Stimulated activated CD8-positive, alpha-beta memory T cell treated with anti-CD3 and anti-CD28 coated beads, Interleukin-7, amount 100 ng/mL, for 4 hours (primary cell): ENCODE measurements at places on chromosomes 13 and 19.

DNA sequence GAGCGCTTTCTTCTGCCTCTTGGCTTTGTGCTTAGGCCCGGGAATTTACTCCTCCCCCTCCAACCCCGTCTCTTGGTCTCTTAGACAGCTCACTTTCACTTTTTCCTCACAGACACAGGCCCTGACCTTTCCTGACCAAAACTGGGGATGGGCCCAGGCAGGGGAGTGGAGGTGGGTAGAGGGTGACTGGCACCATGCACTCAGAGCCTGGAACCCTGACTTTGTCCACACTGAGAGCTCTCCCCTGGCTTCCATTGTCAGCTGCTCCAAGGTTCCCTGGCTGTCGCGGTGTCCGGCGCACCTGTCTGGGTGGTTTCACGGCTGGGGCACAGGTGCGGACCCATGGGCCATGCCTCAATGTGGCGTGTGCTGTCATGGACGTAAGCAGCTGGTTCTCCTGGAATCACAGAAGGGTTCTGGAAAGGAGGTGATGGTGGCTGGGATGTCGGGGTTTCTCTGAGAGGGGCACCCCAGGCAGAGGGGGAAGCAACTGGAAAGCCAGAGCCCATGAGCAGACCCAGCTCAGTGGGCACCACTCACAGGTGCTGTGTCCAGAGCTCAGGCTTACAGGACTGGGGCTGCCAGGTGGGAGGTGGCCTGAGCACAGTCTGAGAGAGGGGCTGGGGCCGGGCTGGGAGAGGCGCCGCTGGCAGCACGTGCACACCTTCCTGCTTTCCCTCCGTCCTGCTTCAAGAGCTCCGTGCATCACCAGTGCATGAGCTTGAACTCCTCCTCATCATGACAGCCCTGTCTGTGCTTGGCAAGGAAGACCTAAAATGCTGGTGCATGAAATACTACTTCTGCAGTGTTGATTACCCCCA lies 28.0 kb upstream of the C1QTNF9 start:
- no peak for DNase-seq

DNA sequence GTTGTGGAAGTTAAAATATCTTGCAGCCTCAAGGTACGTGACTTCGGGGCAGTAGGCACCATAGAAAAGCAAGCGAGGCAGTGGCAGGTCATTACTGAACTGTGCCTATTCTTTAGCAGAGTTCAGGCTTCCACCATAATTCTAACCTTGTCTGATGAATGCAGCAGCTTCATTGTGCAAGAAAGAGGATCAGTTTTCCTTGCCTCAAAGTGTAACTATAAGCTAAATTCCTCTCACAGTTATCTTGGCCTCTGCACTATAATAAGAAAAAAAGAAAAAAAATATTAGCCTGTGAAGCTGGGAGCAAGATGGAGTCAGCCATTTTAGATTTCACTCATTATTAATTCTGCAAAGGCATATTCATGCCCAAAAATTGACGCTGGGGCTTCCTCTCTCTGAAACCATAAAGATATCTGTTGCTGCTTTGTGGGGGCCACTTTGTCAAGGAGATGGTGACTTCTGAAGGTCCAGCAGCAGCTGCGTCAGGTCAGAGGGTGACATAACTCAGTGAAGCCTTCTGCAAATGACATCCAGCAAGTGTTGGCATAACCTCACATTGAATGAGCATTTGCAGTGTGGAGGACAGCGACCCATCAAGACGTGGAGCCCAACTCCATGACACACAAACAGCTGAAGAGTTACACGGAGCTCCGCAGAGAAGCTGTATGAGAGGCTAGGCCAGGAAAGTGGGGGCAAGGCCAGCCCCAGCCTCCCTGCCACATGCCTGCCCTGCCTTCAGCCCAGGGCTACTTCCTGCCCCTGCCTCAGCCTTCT lies 23.1 kb upstream of the SACS start:
- no peak for DNase-seq

- no peak for DNase-seq
Measured at GRCh38 chr13:26909477-26909876, 148.9 kb upstream of the GPR12 start.

DNA sequence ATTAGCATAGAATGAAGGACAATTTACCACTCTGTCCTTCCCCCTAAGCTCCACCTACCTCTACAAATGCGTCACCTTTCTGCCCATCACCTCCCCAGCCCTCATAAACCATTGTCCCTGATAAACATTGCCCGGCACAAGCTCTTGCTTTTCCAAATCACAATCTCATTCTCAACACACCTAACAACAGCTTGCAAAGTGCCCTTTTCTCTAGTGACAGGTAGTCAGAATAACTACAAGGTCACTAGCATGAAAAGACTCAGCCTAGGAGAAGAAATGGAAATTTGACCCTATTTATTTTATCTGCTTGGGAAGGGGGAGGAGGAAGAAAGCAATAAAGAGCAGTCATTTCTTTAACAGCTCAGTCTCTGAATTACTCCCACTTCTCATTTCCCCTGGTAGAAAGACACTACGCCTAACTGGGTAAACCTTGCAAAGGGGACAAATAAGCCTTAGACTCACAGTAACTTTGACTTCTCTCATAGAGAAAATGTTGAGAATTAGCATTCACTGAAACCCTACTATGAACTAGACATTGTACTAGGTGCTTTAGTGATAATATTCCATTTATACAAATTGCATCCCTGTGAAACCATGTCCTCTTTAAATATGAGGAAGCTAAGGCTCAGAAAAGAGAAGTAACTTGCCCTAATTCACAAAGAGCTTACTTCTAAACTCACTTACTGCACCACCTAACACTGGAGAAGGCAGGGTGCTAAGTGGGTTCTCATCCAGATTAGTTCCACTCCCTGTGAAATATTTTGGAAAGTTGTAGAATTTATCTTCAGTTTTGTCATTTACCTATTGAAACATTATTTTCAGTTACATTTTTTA lies 116.2 kb upstream of the FNDC3A start:
- no peak for DNase-seq

- DNase-seq: no peak
Measured at GRCh38 chr13:26186995-26187394, 35.1 kb downstream of the RNF6 start.

- no peak for DNase-seq
Measured at GRCh38 chr19:49916839-49917733, 11.9 kb upstream of the ATF5 start.

- no peak for DNase-seq
Measured at GRCh38 chr13:25440061-25440460, 68.3 kb downstream of the ATP8A2 start.

DNA sequence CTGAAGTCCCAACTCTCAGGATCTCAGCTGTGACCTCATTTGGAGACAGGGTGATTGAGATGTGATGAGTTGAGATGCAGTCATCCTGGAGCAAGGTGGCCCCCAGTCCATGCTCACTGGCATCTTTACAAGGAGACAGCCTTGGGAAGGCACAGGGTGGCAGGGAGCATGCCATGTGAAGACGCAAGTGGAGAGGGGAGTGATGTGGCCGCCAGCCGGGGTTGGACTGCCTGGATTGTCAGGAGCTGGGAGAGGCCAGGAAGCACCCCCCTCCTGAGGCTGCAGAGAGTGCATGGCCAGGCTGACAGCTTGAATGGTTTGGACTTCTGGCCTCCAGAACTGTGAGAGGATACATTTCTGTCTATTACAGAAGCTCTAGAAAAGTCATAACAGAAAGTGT lies 194.4 kb downstream of the UQCRFS1 start:
- DNase-seq: no peak

- no peak for DNase-seq
Measured at GRCh38 chr13:101876951-101877350, 424.5 kb downstream of the ITGBL1 start.

GRCh38 chr19:23415561-23416191 lies 20.4 kb upstream of the ZNF91 start:
- no peak for DNase-seq

DNA sequence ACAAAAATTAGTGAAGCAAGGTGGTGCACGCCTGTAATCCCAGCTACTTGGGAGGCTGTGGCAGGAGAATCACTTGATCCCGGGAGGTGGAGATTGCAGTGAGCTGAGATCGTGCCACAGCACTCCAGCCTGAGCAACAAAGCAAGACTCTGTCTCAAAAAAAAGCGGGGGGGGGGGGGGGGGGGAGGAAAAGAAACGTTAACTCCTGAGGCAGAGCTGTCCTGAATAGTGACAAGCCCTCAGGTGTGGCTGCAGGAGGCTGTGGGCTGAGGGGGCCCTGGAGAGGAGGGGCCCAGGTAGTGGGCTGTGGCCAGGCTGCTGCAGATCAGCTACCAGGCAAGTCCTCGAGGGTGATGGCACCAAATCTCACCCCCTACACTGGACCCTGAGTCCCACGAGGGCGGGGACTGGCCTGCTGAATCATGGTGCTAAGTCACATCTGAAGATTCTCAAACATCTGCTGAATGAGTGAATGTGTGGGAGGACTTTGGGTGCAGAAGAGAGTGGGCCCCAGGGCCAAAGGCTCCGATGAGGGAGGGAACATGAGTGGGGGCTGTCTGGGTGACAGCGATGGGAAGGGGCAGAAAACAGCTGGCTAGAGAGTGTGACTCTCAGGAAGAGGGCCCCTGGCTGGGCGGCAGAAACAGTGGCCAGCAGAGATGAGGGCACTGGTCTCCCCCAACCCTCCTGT lies 24.6 kb upstream of the ATP1A3 start:
- no peak for DNase-seq

DNA sequence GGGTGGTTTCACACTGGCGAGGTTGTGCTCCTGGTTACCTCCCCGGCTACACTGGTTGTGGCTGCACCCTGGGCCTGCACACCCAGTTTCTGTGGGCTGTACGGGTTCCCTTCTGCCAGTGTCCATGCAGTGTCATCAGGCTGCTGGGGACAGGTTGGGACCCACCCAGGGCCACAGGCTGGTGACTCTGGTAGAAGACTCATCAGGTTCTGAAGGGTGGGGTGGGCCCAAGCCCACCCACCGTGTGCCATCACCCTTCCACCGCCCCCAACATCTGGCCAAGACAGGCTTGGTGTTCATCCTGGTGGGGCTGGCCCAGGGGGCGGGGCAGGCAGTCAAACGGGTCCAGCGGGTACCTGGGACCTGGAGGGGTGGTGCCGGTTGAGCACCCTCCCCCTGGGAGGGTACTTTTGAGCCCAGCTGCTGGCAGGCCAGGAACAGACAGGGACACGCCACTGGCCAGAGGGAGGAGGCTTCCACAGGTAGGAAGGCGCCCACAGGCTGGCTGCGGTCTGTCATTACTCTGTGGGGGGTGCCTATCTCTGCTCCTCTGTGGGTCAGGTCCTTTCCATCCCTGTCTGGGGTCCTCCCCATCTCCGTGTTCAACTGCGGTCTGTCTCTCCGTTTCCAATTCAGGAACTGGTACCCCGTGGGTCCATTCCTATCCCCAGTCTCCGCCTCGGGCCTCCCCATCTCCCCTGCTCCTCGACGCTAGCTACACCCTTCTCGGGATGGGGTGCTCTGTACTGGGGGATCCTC lies at the start of gene RNF225:
Gene RNF225, plus strand, starts transcription at position 437 of the 759 bp plus-strand sequence. CDS start 434 bp downstream, outside the sequence.
- DNase-seq: no peak

- peak; percentile 44 for DNase-seq
Measured at GRCh38 chr13:39942552-39943273, 287.3 kb downstream of the COG6 start.

DNA sequence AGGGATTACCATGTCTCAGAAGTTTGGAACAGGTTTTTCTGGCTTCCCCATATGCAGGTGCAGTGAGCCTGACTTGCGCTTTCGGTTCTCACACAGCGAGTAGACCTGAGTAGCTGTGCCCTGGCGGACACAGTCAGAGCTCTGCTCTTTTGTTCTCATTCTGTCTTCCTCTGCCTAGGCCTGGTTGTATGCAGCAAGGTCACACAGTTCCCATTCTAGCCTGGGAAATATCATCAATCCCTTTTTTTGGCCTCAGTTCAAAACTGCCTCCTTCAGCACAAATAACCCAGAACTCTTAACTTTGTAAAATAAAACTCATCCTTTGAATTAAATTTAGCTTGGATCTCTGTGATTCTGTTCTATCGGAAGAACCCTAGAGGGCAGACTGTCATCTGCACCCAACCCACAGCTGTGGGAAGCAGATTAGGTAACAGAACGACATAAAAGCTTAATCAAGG lies 10.2 kb downstream of the OXGR1 start:
- DNase-seq: no peak

DNA sequence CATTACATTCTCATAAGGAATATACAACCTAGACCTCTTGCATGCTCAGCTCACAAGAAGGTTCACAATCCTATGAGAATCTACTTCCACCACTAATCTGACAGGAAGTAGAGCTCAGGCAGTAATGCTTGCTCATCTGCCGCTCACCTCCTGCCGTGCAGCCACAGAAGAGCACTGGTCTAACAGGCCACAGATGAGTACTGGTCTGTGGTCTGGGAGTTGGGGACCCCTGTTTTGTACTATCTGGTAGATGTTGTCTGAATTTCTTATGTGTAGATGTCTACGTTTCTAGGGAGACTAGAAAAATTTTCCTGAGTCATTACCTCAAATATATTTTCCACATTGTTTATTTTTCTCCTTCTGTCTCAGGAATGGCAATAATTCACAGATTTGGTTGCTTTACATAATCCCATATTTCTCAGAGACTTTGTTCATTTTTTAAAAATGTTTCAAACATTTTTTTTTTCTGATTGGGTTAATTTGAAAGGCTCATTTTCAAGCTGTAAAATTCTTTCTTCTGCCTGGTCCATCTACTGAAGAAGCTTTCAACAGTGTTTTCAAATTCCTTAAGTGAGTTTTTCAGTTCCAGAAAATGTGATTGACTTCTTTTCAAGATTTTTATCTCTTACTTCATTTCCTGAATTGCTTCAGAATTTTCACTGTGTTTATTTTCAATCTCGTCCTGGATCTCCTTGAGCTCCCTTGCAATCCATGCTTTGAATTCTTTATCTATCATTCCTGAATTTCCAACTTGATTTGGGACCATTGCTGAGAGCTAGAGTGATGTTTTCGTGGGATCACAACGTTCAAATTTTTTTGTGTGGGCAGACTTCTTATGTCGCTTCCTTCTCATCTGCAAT lies 1322.2 kb downstream of the PCDH9 start:
- DNase-seq: no peak

GRCh38 chr13:38735665-38736440 lies 49.0 kb downstream of the FREM2 start:
- DNase-seq: no peak

DNA sequence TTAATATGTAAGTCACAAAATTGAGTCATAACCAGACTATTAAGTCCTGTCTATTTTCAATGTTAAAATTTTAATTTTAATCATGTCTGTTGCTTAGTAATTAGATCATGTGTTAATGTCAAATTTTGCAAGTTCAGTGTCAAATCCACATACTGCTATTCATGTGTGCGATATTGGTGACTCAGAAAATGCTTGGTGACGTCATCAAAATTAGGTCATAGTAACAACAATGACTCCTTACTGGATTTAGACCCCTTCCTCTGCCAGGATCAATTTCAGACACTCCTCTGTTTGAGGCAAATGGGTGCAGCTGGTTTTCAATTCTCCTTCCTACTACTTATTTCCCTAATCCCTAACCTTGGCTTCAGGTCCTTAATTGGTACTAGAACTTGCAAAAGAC lies 1394.3 kb upstream of the SLC10A2 start:
- DNase-seq: no peak
